ENCODE measurements at places on chromosomes 5 and 9.

- no peak for DNase-seq
Measured at GRCh38 chr5:168039039-168039438, 252.4 kb upstream of the WWC1 start.

GRCh38 chr9:95307538-95307937 is 10.0 kb downstream of the FANCC start:
- no peak for DNase-seq

DNA sequence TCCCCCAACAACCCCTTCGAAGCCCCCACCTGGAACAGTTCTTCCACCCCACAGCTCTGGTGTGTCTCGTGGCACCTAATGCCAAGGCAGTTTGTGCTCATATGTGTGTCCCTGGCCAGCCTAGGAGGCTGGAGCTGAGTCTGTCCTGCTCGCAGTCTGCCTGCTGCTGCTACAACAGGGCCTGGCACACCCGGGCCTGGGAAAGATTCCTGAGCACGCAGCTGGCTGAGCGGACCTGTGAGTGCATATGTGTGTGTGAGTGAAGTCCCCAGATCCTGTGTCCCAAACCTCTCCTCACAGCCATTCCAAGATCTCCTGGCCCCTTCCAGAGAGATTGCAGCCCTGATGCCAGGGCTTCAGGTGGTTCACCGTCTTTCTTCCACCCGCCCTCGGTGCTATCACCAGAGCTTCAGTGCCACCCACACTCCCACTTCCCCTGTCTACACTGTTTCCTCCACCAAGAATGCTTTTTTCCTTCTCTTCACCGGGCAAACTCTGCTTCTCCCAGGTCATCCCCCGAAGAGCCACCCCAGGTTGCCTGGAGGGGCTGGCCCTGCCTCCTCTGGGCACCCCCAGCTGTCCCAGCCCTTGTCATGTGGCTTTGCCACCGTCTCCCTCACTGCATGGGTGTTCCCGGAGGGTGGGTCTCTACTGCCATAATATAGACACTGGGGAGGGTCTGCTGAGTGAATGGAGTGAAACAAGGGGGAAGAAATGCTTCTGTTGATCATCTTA is 28.4 kb downstream of the LMX1B start:
- DNase-seq = no peak

DNA sequence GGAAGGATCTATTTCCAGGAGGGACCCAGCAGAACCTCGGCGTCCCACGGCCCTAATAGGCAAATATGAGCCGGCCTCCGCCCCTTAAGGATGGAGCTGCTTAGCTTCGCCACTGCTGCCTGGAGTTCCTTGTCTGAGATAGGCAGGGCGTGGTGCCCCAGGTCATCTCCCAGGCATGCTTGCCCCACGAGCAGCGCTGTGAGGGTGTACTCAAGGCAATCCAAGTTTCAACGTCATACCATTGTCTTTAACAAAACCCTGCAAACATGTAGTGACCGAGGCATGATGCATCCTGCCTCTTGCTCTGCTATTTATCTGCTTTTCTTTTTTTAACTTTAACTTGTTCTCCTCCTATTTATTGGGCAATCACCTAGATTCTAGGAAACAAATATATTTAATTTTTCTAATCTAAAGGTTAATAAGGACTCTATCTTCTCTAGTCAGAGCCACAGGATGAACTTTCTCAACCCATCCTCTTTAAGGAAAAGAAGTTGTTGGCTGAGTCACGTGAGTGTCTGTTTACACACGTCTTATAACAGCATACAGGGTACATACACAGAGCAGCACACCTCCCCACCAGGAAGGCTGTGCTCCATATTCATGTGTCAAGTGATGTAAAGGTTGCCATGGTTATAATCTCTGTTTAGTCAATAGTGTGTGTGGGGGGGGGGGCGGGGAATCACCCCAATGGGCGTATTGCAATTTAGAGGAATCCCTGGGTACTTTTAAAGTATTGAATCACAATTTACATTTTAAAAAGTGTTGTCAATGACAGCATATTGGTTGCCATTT is 27.3 kb upstream of the ZSWIM6 start:
- DNase-seq = no peak

GRCh38 chr5:176621661-176622079 is 8.7 kb downstream of the SNCB start:
- DNase-seq = no peak

- no peak for DNase-seq
Measured at GRCh38 chr5:39452846-39453245, 28.1 kb upstream of the DAB2 start.

- no peak for DNase-seq
Measured at GRCh38 chr9:20353524-20353923, 268.8 kb downstream of the MLLT3 start.

DNA sequence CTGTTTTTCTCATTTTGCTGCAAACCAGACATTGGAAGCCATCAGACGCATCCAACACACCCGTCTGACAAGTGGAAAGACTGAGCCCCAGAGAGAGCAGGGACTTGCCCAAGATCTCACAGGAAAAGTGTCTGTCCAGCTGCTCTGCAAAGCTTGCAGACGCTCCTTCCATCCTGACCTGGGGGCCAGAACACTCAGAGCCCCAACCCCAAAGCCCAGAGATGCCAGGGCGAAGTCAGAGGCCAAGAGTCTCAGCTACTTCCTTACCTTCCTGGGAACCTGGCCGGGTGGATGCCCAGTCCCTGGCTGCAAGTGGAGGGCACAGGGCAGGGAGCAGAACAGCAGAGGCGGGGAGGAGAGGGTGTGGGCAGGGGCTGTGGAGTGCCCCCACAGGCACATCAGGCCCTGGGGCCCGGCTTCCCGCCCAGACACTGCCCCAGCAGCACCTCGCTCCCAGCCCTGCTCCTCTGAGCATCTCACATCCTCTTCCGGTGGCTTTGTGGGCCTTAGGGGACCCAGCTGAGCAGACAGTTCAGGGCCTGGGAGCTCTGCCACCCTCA is 9.7 kb upstream of the RALGDS start:
- no peak for DNase-seq

- DNase-seq = no peak
Measured at GRCh38 chr5:135596157-135596763, 17.5 kb upstream of the CXCL14 start.

DNA sequence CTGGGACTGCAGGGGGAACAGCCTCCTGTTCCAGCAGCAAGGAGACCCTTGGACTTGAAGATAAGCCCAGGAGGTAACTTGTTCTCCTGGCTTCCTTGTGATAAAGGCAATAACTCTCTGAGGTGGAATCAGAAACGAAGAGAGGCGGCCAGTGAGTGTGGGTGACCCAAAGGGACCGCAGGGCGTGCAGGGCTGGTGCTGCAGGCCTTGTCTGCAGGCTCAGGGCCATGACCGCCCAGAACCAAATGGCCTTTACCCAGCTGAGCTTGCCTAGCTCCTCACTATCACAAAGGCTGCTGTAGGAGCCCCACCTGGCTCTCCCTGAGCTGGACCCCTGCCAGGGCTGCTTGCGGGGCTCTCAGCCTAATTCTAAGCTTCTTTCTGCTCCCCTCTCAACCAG is 72.5 kb downstream of the NDFIP1 start:
- DNase-seq = no peak

- no peak for DNase-seq
Measured at GRCh38 chr5:13664377-13664776, 280.1 kb downstream of the DNAH5 start.

GRCh38 chr9:11872471-11872870 is 820.7 kb upstream of the TYRP1 start:
- DNase-seq = no peak

GRCh38 chr9:97365634-97366033 is 46.3 kb upstream of the TDRD7 start:
- DNase-seq = no peak

- DNase-seq = no peak
Measured at GRCh38 chr5:114612406-114612805, 250.5 kb downstream of the KCNN2 start.

DNA sequence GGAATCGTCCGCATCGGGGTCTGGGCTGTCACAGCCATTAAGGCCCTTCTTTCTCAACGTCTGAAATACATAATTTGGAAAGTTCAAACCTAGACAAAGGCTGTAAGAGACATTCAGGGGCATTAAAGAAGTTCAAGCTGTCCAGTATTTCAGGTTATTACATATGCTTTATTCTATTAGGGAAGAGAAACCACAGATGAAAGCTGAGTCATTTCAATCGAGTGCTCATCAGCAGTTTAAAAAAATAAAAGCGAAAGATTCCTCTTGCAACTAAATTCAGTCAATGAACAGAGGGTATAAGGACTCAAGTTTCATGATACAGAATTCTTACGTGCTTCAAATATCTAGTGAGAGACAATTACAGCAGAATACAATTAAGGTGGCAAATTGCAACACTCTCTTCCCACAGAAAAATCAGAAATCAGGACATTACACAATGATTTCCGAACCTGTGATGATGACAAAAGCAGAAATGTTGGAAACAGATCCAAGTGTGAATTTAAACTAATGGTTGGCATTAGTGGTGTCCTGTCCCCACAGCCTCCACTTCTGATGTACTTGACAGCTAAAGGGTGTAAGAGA is 121.6 kb downstream of the MEF2C start:
- DNase-seq = no peak

- DNase-seq = no peak
Measured at GRCh38 chr9:14186096-14186495, 127.8 kb downstream of the NFIB start.

- no peak for DNase-seq
Measured at GRCh38 chr9:109476642-109477257, 21.4 kb downstream of the PTPN3 start.

DNA sequence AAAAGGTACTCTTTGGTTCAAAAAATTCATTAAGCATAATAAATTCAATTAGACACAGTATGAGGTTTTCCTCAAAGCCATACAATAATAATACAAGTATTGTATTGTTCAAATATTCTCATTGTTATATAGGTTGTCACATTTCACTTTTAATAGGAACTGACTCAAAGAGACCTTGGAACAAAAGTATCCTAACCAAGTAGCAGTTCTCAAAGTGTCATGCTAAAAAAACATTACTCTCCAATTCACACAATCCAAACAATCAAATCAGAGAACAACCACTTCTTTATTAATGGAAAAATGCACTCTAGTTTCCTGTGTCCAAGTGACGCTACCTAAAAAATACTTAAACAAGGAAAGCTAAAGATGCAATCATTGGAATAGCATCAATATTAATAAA is 115.4 kb downstream of the DENND1A start:
- DNase-seq = no peak

GRCh38 chr5:67045816-67046740 is 150.5 kb downstream of the CD180 start:
- no peak for DNase-seq

DNA sequence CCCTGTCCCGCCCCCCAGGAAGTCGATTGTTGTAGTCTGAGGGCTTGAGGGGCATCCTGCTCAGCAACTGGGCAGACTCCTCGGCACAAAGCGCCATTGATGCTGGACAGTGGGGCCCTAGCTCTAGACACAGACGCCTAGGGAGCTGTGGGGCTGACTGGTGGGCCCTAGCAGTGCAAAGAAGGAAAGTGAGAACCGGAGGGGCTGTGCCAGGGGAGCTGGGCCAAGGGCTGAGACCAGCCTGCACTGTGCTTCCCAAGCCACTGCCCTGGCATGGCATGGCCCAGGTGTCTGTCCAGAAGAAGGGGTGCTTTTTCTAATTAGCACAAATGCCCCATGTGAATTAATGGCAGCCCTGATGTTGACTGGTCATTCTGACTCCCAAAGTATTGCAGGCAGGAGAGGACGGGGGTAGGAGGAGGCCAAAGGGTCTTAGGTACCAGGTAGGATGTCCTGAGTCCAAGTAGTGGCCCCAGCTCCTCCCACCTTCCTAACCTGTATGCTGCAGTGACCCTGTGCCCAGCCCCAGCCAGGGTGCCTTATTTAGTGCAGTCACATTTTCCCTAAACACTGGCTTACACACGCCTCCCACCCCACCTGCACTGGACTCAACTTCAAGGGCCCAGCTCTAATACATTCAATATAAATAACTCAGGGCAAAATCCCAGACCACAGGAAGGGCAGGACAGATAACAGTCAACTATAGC is 15.9 kb downstream of the TCF7 start:
- DNase-seq = no peak

GRCh38 chr9:130448035-130448624 is 3.4 kb downstream of the ASS1 start:
- no peak for DNase-seq

DNA sequence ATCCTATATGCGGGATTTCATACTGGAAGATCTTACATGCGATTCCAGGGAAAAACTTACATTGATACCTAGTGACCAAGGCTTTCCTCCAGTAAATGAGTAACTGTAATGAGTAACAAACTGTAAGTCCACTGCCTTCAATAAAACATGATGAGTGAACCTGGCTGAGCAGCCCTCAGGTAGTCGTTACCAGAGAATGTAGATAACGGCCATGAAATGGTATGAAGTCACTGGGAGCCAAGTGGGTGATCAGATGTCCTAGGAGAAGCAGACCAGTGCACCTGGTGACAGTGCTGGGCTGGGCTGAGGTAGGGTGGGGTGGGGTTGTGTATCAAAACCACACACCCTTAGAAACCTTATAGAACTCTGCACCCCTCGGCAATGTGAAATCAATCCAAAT is 203.6 kb downstream of the ALDH1A1 start:
- DNase-seq = no peak

GRCh38 chr5:8944005-8944404 is 601.9 kb downstream of the SEMA5A start:
- DNase-seq = no peak

- DNase-seq = no peak
Measured at GRCh38 chr9:68913054-68913453, 100.9 kb downstream of the PRKACG start.

DNA sequence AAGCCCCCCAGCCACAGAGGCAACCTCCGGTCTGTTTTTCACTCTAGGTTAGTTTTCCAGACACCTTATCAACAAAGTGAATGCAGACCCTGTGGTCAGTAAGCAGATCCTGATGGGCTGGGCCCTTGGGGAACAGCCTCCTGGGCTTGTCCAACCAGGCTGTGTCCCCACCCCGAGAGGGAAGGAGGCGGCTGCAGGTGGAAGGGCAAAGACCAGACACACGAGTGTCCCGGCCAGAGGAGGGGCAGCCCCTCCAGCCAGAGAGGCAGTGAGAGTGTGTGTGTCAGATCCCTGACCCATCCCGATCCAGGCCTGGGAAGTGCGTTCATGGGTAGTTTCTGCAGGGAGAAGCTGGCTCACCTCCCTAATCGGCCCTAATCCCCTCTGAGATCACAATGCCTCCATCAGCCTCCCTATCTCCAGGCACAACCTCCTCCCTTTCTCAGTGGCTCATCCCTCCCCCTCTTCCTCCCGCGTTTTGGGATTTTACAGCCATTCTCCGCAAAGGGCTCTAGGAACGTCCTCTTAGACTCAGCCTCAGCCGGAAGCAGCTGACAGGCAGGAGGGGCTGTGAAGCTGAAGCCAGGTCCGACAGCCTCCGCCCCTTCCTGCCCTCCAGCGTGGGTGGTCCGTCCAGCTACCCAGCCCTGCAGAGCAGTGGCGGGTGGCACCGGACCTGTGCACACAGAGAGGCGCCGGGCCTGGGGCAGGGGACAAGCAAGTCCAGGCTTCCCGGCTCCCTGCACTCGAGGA is 9.7 kb downstream of the SLC12A7 start:
- no peak for DNase-seq

- DNase-seq = no peak
Measured at GRCh38 chr5:94173100-94173499, 431.7 kb upstream of the POU5F2 start.

All from stimulated activated CD8-positive, alpha-beta memory T cell treated with anti-CD3 and anti-CD28 coated beads, Interleukin-15, amount 100 ng/mL, for 24 hours (primary cell).